ENCODE measurements at places on chromosomes 7 and 10. TPM values are rescaled to one million over a fixed set of nuclear protein-coding genes. Genes with fewer than 3 reads are reported as not detected.

WNT8B gene
- not detected for total RNA-seq

TFAM gene
- 63.1 TPM for total RNA-seq

LRRD1 gene
- not detected for total RNA-seq

SEC61G gene
- 170 TPM for total RNA-seq

RET gene
- total RNA-seq = 3.3 TPM

TMEM236 gene
- total RNA-seq = 16.6 TPM

C7orf33 gene
- total RNA-seq = not detected

All from colonic mucosa (tissue), 4 donors.